NCI-H146 (cell line): ENCODE measurements at places on chromosomes 11 and 22.
A peak's percentile ranks its signal among the peaks of the same experiment; 100 is the strongest.

GRCh38 chr11:36594316-36594989 is at the start of gene IFTAP:
TSS of gene IFTAP (plus strand) at chr11:36594502. CDS start at chr11:36610104, 15,602 bp downstream.
- peak; percentile 77 for DNase-seq

DNA sequence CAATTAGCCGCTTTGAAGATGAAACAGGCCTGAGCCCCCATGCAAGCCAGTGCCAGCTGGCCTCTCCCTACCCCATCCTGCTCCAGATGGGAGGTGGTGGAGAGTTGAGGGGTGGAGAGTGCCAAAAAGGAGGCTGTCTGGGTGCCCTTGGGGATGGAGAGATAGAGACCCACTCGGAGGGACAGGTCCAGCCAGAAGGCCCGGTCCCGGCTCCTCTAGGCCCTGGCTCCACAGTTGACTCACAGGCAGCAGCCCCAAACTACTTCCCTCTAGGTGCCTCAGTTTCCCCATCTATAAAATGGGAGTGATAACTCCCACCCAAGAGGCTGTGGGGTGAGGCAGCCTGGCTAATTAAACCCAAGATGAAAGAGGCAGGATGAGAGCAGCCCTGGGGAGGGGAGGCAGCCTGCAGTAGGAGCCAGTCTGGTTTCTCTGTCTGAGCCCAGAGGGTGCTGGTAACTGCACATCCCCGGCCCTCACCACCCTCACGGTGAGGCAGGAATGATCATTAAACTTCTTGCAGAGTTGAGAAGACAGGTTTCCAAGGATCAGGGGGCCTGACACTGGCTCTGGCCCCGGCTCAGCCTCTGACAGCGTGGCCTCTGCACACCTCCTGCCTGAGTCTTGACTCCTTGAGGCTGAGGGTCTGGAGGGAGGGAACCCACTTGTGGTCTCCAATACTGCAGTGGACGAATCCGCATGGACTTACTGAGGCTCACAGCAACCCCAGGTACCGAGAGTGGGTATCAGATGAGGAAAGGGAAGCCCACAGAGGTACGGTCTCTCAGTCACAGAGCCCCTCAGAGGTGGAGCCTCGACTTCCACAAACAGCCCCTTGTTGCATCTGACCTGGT is 1.4 kb upstream of the AP5B1 start:
- no peak for DNase-seq

DNA sequence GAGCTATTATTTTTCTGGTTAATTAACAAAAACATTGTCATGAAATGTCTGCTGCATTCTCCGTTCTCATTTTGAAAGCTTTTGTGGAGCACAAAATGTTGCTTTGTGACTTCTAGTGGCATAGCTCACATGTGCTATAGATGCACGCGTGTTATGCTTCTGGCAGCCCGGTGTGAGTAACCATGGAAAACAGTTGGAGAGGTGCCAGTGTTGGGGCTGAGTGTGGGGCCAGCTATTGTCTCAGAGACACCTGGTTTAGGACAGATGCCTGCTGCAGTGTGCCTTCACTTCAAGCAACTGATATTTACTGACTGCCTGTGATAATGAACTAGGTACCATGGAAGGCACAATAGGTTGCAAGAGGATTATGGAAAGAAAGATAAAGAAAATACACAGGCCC is 760.6 kb downstream of the NTM start:
- DNase-seq, result peak; percentile 98

DNA sequence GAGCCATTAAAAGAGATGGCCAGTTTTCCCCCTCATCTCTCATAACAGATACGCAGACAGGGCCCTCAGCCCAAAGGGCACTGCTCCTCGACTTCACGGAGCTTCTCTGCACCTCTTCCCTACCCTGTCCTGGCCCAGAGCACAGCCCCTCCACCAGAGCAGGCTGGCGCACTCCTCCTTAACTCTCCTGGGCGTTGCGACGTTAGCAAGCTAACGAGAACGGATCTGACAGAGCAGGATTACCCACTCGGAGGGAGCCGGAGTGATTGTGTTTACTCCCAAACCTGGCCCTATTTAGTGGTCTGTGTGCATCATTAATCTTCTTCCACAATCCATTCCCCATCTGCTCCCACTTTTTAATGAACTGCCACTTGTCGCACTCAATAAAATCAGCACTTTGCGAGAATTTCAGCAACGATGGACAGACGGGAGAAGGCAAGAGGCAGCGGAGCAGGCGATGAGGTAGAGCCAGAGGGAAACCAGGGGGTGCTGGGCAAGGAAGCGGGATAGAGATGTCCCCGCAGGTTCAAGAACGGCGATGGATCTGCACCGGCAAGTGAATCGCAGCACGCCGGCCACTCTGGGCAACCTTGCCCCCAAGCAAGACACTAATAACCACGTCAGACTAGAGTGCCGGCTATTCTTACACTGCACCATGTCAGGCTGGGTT is 159.4 kb downstream of the BUD13 start:
- no peak for DNase-seq

DNA sequence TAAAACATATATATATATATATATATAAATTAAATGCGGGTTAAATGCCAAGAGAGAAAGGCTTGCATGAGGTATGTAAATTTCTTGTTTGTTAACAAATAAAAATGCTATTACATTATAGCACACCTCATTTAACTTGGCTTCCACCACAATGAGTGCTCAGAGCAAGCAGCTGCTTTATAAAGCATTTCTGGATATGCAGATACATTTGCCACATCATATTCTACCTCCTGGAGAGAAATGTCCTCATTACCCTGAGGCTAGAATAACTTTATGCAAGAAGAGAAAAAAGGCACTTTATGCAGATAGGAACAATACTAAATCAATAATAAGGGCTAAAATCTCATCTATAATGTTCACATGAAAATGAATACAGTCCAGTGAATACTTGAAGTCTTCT is 181.7 kb upstream of the CCDC90B start:
- no peak for DNase-seq

DNA sequence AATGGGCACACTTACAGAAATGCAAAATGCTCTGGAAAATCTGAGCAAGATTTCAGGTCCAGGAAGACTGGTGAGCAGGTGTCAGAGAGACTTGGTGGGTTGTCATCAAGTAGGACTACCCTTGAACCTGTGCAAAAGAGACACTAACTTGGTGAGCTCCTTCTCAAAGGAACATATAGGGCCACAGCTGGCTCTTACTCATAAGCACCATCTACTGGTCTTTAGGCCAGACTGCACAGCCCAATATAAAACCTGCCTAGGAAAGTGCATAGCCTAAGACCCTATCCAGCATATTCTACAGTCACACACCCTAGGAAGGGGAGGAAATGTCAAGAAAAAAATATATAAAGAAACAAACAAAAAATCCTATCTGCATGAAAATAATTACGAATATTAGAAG is 18.2 kb upstream of the OR10W1 start:
- DNase-seq, result no peak

DNA sequence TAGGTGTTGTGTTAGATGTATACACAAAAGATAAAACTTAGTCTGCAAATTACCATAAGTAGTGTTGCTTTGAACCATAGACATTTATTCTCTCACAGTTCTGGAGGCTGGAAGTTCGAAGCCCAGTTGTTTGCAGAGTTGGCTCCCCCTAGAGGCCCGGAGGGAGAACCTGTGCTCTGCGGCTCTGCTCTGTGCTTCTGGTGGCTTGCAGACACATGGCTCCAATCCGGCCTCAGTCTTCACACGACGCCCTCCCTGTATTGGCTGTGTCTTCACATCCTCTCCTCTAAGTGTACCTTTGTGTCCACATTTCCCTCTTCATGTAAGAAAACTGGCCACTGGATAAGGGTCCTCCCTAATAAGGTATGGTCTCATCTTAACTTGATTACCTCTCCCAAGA is 128.4 kb downstream of the OPCML start:
- no peak for DNase-seq

- no peak for DNase-seq
These were observed 157.5 kb upstream of the E2F8 start for GRCh38 chr11:19398273-19398672.
